ENCODE measurements at places on chromosomes 2 and 18.

GRCh38 chr2:263774-264492 is at the start of gene SH3YL1:
Gene SH3YL1 (minus strand): TSS chr2:264032. CDS start chr2:263984, 48 bp downstream.
- DNase-seq = peak; percentile 42

DNA sequence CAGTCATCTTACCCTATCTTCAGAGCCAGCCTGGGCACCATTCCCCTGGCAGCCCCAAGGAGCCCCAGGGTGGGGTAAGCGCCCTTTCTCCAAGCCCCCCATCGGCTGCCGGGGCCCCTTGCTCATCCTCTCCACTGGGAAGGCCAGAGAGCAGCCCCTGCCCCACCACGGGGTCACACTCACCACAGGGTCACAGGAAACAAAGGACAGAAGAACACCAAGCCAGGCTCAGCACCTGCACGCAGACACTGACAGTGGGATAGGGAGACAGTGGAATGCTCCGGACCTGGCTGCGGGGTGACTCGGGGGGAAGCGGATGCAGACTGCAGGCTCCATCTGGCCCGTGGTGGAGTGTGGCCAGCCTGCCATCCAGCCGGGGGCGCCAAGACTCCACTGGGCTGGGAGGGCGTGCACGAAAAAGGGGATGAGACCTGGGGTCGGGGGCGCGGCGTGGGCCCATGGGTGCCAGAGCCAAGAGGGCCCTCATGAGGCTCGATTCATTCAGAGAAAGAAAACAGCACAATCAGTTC is 21.1 kb downstream of the HDAC4 start:
- no peak for DNase-seq

DNA sequence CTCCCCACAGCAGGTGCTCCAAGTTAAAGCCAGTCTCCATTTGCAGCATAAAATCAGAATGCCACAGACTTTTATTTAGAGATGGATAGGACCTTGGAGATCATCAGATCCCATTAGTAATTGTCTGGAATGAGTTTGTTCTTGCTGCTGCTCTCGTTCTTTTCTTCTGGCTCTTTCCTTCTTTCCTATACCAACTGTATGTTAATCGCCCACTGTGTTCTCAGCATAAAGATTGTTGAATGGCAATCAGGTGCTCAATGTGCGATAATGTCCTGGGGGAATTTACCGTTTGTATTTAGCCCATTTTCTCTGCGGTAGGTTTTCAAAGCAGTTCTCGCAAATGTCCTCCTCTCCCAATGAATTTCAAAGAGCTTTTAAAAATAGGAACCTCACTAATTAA is 3.3 kb downstream of the GPR39 start:
- no peak for DNase-seq

GRCh38 chr18:54192415-54192814 is 32.1 kb downstream of the MBD2 start:
- DNase-seq = no peak

DNA sequence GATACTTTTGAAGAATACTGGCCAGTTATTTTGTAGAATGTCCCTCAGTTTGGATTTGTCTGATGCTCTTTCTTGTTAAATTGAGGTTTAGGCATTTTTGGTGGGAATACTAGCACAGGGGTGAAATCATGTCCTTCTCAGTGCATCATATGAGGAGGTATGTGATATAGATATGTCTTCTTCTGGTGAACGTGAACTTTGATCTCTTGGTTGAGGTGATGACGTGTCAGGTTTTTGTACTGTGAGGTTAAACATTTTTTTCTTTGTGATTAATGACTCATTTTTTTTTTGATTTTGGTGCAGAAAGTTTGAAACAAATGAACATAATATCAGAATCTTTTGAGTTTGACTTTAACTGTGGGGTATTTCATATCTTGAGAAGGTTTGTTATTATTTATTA is 11.0 kb downstream of the ZNF407 start:
- no peak for DNase-seq

GRCh38 chr2:226548732-226549131 is 250.9 kb downstream of the IRS1 start:
- no peak for DNase-seq

- no peak for DNase-seq
Observed at GRCh38 chr2:66414896-66415295, 20.0 kb upstream of the MEIS1 start.

DNA sequence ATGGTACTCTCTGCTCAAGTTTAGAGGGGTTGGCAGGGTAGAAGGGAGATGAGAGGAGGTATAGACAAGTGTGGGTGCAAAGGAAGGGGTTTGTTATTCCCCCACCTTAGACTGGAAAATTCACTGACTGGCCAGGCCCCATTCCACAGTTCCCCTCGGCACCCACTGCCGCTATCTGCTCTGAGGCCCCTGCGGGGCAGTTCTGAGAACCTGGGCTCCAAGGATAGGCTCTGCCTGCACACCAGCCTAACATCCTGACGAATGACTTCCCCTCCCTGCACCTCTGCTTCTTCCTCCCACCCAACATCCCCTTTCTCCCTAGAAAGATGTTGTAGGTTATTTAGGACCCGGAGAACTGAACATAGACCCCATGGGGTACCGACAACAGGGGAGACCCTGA is 303.9 kb upstream of the HDAC4 start:
- no peak for DNase-seq

DNA sequence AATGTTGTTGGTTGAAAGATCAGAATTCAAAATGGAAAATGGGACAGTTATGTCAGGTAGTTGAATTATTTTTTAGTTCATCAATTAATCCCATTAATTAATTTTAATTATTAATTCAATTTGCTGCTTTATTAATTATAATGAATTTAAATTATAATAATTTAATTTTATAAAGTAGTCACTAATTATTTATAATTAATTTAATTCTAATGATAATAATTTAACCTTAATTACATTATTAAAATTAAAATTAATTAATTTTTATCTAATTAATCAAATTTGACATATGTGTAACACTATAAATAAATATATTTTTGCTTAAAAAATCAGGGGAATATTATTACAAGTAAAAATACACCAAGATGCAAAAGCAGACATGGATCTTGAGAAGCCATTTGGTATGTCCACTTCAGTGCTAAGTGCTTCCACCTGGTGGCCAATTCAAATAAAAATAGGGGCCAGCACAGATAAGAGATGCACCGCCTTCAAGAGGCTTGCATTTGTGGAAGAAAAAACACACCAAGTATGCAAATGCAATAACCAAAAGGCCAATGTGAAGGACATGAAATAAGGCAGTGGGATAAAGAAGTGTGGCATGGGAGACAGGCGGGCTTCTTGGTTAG is 73.2 kb downstream of the MBP start:
- DNase-seq = no peak

DNA sequence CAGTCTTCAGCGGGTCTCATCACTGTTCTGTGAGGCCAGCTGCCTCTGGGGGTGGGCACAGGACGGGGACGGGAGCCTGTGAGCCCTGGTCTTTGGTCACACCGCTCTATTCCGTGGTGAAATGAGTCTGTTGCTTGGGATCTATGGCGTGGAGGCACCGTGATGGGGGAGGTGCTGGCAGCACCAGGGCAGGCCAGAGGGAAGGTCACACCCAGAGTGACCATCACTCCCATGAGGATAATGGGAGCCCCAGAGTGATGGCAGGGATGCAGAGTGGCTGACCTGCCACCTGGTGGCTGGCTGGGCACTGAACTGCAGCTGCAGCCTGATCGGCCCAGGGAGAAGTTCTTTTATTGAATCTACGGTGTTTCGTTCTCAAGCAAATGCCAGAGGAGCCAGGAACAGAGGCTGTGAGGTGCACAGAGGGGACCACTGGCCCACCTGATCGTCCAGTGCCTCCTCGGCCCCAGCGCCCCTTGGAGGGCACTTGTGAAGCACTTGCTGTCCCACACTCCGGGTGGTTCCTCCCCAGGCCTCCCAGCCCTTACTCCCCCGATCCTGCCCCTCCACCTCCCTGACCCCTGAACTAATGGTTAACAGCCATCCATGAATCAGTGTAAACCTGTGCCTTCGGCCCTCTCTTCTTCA is 17.9 kb downstream of the KCNIP3 start:
- no peak for DNase-seq

GRCh38 chr2:190094316-190094871 is 31.9 kb upstream of the MSTN start:
- DNase-seq = no peak

DNA sequence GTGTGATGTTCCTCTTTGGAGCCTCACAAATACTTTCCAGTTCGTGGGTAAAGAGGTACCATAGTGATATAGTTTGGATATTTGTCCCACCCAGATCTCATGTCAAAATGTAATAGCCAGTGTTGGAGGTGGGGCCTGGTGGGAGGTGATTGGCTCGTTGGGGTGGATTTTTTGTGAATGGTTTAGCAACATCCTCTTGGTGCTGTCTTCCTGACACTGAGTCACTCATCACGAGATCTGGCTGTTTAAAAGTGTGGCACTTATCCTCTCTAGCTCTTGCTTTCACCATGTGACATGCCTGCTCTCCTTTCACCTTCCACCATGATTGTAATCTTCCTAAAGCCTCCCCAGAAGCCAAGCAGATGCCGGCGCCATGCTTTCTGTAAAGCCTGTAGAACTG is 3.0 kb upstream of the CCDC93 start:
- DNase-seq = no peak

DNA sequence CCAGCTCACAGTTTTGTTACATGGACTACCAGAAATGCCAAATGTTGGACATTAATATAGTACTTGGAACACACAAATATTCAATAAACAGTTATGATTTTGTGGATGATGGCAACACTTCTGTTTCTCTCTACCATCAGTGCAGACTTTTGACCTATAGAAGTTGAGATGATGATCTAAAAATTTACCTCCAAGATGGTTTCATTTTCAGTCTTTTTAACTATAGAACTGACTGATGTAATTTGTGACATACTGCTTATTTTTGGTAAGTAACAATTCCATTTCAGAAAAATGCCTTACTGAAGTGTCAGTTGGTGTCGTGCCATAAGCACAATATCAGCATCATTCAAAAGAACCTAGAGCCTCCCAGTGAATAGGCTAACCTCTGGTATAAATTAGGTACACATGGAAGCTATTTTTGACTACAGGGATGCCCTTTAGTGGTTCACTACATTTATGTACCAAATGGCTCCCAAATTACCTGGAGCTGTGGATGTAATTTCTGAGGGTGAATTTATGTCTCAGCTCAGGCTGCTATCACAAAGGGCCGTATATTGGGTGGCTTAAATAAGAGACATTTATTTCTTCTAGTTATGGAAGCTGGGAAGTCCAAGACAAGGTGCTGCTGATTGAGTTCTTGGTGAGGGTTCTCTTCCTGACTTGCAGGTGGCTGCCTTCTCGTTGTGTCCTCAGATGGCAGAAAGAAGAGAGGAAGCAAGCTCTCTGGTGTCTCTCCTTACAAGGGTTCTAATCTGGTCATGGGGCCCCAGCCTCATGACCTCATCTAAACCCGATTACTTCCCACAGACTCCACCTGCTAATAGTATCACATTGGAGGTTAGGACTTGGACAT is 66.5 kb downstream of the ALPK2 start:
- DNase-seq = no peak

DNA sequence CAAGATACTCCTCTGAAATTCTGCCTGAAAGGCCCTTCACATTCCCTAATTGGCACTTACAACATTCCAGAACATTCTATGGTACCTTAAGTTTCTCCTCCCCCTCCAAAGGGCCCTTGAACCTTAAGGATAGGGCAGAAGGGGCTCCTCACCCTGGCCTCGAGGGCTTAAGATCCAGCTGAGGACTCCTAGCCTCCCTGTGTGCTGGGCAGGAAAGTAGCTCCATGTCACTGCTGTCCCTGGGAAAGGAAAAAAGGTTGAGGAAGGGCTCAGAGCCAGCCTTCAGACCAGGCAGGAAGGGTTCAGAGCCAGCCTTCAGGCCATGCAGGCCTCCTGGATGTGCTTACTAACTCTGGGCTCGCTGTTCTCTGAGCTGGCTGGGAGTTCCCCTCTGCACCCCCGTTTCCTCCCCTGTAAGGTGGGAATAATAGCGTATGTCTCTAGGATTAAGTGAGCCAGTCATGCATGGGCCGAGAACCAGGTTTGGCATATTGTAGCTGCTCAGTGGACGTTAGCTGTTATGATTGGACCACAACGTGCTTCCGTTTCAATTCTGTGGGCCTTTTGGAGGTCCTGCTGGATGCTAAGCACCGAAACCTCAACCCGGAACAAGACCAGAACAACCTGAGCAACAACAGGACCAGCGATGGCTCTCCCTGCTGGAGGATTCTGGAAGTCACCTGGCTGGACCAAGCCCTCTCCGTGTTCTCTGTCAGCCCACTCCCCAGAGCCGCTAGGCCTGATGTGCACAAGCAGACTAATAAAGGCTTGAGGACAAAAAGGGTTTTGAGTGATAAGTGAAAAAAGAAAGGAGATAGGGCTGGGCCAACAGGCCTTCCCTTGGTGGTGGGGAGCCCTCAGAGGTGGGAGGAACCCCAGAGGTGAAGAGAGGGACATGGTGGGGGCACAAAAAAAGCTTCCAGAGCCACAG is 1.0 kb upstream of the B3GNT7 start:
- DNase-seq = no peak

GRCh38 chr18:48797841-48798255 is 152.9 kb downstream of the SMAD7 start:
- DNase-seq = no peak

DNA sequence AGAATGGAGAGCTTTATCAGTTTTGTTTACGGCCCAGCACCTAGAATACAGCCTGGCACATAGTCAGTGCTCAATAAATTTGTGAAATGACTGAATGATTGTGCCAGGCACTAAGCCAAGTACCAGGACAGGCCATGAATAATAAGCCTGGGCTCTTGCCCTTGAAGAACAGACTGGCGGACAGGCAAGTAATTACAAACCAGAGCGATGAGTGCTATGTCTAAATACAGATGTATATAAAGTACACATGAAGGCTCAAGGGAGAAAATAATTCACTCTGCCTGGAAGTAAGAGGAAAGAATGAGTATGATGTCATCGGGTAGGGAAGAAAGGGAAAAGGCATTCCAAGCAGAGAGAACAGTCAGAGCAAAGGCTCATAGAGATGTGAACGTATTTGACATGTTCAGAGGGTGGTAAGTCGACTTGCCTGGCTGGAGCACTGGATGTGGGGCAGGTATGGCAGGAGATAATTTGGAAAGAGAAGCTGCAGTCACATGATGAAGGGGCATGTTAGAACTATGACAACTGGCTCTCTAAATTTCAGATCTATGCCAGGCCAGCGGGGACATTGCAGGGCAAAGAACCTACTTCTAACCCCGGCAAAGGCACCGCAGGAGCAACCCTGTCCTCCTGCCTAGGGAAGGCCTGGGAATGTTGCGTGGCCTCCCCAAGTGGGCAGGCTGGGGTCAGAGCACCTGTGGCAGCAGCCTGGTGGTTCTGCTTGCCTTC is 119.1 kb upstream of the STPG4 start:
- no peak for DNase-seq

GRCh38 chr2:85401464-85401805 is 8.7 kb downstream of the CAPG start:
- no peak for DNase-seq

GRCh38 chr2:210461401-210461800 is 15.2 kb downstream of the LANCL1 start:
- no peak for DNase-seq

DNA sequence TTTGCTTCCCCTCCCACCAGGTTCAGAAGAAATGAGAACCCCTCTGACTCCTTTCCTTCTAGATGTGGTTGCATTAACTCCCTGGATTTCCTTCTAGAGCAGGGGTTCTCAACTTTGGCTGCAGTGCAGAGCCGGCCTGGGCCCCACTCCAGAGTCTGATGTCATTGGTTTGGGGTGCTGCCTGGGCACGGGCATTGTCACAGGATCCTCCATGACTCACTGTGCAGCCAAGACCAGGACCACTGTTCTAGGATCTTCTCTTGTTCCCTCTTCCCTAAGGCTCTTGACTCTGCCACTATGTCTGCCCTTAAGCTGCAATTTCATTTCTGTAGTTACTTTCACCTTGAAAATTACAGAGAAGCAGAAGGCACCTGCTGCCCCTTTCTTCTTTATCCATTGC is 31.8 kb downstream of the TBC1D8 start:
- no peak for DNase-seq

GRCh38 chr2:200218645-200219044 is 87.8 kb upstream of the SPATS2L start:
- DNase-seq = no peak
